ENCODE measurements at places on chromosomes 11 and 22. TPM values are rescaled to one million over a fixed set of nuclear protein-coding genes. Genes with fewer than 3 reads are reported as not detected.

The TSGA10IP gene
- not detected for total RNA-seq

The ZNF70 gene
- 5.1 TPM for total RNA-seq

The OR52I2 gene
- not detected for total RNA-seq

The CRYBB2 gene
- not detected for total RNA-seq

The RASL10A gene
- total RNA-seq, result 2.6 TPM

The LGR4 gene
- 18.1 TPM for total RNA-seq

- DNase-seq, result no peak
Observed at GRCh38 chr11:60274416-60274815, 6.0 kb upstream of the MS4A4A start.

GRCh38 chr11:235609-235996 is 539 bp downstream of the SIRT3 start:
- DNase-seq, result no peak

DNA sequence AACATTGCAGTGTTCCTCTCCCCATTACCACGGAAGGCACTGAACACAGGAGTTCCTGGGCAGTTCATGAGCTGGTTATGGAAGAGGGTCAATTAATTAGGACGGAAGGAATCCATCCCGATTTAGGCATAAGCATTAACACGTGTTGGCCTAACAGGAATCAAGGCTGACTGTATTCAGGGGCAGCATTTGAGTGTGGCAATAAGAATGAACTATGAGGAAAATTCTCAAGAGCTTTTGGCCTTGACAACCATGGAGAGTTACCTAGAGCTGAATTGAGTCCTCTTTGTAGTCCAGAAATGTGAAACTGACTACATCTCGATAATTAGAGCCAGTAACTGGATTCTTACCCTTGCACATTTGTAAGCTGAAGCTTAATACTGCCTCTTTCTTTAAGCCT is 82.4 kb upstream of the CRTAM start:
- DNase-seq, result no peak

DNA sequence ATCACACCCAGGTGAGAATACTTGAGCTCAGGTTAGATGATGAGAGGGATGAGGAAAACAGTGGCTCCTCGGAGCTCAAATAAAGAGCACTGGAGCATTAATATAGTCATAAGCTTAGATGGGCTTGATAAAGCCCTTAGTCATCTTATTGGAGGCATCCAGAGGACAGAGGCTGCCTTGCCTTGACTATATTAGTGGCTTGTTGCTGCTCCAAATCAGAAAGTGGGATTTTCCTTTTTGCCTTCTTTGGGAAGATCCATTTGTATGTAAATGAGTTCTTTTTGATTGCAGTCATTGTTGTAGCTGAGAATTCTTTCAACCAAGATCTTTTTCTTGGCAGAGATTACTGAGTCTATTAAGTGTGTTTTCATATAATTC is 18.9 kb downstream of the ADM start:
- DNase-seq, result no peak

DNA sequence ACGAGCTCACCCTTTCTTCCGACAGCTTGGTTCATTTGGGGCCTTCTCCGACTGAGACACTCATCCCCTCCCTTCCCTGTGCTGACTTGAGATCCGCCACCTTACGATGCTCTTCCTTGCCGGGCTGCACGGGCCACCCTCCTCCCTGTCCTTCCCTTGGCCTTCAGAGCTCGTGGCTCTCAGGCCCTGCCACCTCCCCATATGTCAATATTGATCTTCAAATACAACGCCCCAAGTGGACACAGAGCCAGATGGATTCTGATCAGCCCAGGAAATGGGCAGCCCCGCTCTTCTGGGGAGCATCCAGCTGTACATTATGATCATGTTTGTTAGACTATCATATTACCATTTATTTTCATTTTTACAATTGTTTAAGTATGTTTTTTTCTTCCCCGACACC is 812.8 kb downstream of the TBC1D22A start:
- DNase-seq, result no peak

DNA sequence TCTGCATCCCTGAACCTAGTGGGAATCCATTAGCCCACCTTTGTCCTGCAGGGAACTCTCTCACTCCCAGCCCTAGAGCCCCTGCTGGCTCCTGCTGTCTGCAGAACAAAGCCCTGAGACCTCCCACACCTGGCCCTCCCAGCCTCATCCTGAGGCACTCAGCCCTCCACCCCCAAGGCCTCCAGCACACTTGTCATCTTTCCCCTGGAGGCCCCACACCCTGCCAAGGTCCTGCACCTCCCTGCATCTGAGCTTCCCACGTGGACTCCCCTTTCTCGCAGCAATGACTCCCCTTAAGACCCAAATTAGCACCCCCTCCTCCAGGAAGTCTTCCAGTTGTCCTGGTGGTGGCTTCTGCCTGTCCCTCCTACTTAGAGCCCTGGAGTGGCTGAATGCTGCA is 42.3 kb upstream of the LINC01488 start:
- DNase-seq, result no peak

DNA sequence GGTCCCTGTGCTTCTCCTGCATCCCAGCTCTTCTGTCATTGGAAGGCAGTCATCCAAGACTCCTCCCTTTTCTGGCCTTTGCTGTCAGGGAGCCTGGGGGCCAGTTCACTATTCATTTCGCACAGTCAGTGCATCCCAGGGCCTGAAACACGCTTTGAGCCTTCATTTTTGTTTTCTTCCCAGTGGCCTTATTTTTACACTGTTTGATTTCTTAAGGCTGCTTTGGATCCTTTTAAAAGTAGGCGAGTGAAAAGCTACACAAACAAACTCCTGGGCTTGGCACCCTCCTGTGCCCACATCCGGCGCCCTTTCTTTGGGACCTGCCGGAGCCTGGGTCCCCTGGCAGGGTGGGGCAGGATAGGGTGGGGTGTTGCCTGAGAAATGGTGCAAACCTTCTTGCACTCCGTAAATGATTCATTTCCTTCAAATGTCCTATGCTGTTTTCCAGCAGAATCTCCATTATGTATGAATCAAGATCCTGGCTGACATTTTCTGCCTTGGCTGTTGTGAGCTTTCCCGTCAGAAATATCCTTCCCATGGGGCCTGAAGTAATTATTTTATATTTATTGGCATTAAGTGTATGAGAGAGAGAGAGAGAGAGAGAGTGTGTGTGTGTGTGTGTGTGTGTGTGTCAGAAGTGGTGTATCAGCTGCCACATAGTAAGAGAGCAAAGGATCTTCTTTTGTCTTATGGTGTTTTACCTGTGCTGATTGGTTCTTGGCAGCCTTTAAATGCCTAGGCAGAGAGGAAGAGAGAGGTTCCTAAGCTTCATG is 45.6 kb downstream of the BCR start:
- no peak for DNase-seq
